Stimulated activated CD4-positive, alpha-beta T cell treated with anti-CD3 and anti-CD28 coated beads, TNF-alpha, amount 100 ng/mL, for 4 hours (primary cell): ENCODE measurements at places on chromosomes 4 and X.

DNA sequence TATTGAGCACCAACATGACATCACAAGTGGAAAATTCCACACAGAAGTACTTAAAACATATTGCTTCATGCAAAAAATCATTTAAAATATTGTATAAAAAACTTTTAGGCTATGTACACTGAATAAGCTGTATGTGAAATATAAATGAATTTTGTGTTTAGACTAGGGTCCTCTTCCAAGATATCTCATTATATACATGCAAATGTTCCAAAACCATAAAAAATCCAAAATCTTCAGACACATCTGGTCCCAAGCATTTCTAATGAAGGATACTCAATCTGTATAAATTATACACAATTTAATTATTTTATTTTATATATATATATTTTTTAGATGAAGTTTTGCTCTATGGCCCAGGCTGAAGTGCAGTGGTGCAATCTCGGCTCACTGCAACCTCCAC lies 10.1 kb upstream of the GSX2 start:
- no peak for DNase-seq

DNA sequence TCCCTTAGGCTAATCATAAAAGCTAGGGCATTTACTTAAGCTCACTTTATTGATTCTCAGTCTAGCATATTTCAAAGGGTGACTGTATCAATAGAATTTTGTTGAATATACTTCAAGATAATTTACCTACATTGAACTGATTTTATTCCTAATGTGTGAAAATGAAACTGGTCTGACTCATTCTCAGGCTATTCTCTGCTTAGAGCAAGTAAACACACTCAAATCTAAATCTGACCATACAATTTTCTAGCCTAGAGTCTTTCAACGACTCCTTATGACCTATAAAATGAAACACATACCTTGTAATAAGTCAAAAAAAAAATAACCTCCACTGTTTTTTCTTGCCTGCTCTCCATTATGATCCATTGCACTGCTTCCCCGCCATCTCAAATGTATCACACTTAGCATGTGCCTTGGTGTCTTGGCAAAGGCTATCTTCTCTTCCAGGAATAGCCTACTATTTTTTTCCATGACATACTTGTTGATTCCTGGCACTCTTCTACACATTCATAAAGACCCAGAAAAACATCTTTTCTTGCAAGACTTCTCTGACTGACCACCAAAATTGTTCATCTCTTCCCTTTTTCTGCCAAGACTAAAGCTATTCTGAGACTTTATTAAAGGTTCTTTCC lies 965.1 kb upstream of the HS3ST1 start:
- DNase-seq = no peak

GRCh38 chr4:86822136-86822535 lies 27.0 kb downstream of the SLC10A6 start:
- DNase-seq = no peak

GRCh38 chr4:14631806-14632440 lies 370.4 kb upstream of the CPEB2 start:
- DNase-seq = no peak

DNA sequence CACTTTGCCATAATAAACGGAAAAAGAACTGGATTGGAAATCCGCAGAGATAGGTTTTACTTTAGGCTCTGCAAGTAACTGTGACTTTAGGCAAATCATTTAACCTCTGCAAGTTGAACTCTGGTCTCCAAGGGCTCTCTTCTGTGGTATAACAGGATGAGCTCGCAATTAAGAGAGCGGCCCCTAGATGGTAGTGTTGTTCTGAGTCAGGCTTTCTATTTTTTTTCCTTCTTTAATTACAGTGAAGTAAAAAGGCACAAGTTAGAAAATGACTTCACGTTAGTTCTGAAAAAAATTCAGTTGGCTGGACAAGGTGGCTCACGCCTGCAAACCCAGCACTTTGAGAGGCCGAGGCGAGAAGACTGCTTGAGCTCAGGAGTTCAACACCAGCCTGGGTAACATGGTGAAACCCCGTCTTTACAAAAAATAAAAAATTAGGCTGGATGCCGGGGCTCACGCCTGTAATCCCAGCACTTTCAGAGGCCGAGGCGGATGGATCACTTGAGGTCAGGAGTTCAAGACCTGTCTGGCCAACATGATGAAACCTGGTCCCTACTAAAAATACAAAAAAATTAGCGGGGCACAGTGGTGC lies 18.0 kb downstream of the RPS3A start:
- DNase-seq = no peak

DNA sequence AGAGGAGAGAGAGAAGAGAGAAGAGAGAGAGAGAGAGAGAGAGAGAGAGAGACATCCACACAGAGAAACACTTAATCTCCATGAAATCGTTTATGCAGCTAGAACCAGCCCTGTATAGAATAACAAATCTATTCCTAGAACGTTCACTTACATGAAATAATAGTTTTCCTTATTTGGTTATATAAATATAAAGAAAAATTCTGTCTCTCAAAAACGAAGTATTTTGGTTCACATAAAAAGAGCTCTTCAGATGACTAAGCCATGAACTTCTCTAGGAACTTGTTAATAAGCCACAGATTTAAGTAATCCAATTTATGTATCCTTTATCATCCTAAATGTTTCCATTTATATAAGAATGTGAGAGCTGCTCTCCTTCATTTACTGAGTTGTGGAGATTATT lies 1315.1 kb upstream of the PCDH7 start:
- DNase-seq = no peak

- no peak for DNase-seq
Measured at GRCh38 chrX:23012636-23013035, 12.9 kb downstream of the DDX53 start.

GRCh38 chr4:92264163-92264562 lies 39.6 kb upstream of the GRID2 start:
- DNase-seq = no peak

GRCh38 chrX:24023972-24024669 lies 2.9 kb downstream of the KLHL15 start:
- no peak for DNase-seq

DNA sequence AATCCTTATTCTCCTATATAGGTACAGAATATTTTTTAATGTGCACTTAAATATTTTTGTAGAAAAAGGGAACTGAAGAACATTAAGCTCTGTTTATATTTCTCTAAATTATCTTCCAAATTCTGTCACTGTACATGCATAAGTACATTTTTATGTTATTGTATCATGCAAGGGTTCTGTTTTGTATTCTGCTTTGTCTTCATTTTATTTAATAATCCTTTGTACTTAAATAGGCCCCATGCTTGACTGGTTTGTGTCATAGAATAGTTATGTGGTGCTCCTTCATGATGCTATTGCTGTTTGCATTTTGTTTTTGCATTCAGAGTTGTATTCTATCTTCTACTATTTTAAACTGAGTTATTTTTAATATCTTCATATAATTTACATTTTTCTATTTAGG lies 111.9 kb upstream of the EDNRA start:
- DNase-seq = no peak

GRCh38 chr4:154719087-154719486 lies 24.7 kb upstream of the LRAT start:
- DNase-seq = no peak

- no peak for DNase-seq
Measured at GRCh38 chr4:27176400-27176799, 315.8 kb downstream of the STIM2 start.

DNA sequence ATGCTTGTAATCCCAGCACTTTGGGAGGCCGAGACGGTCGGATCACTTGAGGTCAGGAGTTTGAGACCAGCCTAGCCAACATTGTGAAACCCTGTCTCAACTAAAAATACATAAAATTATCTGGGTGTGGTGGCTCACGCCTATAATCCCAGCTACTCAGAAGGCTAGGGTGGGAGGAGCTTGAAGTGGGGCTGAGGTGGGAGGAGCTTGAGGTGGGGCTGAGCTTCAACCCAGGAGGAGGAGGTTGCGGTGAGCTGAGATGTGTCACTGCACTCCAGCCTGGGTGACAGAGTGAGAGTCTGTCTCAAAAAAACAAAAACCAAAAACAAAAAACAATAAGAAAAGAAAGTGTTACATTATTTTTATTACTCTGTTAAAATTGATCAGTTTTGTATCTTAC lies 1164.4 kb upstream of the IGFBP7 start:
- DNase-seq = no peak

- no peak for DNase-seq
Measured at GRCh38 chrX:78011846-78012245, 42.4 kb upstream of the PGAM4 start.

DNA sequence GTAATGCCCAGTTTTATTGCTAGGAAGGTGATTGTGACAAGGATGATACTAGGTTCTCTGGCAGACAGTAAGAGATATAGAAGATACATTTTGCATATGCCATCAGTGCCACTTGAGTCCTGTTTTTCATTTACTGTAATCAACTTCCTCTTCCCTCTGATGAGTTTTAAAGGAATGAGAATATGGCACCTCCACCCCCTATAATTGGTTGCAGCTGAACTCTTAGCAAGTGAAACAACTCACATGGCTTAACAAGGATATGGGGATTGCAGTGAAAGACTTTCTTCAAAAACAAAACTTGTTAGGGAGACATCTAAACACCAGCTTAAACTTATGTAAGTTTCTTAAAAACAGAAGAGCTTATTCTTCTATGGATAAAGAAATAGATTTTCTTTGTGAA lies 90.0 kb downstream of the AREG start:
- DNase-seq = no peak

DNA sequence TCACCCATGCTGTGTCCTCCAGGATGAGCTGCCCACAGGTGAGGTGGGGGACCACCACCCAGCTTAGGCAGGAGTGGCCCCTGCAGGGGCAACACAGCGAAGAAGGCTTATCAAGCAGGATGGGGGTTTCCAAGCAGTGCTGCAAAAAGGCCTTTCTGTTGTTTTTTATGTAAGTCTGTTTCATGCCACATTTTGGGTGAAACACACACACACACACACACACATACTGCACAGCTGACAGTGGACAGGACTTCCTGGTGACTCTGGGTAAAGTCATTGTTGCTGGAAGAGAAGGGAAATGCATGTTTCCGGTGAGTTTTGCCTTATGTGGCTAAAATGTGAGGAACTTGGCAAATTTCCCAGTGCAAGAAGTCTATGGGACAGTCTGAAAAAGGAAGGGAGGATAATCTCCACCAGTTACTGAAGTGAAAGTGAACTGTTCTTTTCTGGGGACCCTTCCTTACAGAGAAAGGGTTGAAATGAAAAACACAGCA lies 119.2 kb downstream of the IRF2 start:
- DNase-seq = no peak

- DNase-seq = no peak
Measured at GRCh38 chr4:8594097-8595038, 1.8 kb downstream of the CPZ start.

GRCh38 chrX:71147496-71148277 lies 3.0 kb downstream of the NLGN3 start:
- DNase-seq = no peak

GRCh38 chr4:169124661-169125060 lies 114.6 kb upstream of the CBR4 start:
- DNase-seq = no peak

- DNase-seq = no peak
Measured at GRCh38 chrX:130615941-130616340, 214.2 kb downstream of the RBMX2 start.

DNA sequence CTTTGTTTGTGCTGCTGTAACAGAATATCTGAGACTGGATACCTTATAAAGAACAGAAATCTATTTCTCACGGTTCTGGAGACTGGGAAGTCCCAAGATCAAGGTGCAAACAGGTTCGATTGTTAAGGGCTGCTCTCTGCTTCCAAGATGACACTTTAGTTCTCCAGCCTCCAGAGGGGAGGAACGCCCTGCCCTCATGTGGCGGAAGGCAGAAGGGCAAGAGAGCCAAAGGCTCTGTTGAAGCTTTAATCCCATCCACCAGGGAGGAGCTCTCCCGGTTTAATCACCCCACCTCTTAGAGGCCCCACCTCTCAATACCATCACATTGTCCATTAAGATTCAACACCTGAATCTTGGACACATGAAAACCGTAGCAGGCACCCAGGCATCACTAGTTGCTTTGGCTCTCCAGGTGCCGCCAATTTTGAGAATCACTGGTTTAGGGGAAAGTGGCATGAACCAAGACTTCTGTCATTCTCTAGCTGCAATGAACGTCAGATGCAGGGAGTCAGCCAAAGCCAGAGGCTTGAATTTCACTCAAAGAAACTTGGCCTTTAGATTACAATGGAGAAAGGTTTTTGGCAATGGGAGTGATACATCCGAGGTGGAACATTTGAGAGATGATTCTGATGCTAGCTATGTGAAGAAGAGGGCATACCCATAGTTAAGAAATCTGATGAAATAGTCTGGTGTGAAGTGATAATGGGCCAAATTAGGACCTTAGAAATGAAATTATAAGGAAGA lies 15.7 kb downstream of the FHL1 start:
- DNase-seq = no peak

DNA sequence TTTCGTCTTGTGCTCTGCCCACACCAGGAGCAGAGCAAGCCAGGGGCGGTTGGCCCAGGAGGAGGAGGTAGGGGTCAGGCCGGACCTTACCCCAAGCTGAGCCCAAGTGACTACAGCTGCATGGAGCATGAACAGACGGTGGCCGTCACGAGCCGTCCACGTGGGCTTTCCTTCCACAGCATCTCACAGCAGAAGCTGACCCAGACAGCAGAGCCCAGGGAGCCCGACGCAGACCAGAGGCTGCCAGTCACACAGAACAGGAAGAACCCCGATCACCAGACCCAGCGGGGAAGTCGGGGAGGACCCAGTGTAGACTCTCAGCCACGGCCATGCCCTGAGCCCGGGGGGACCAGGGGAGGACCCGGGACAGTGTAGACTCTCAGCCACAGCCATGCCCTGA lies 58.0 kb downstream of the FAM53A start:
- no peak for DNase-seq

- no peak for DNase-seq
Measured at GRCh38 chrX:129762448-129762847, 17.3 kb upstream of the SASH3 start.

DNA sequence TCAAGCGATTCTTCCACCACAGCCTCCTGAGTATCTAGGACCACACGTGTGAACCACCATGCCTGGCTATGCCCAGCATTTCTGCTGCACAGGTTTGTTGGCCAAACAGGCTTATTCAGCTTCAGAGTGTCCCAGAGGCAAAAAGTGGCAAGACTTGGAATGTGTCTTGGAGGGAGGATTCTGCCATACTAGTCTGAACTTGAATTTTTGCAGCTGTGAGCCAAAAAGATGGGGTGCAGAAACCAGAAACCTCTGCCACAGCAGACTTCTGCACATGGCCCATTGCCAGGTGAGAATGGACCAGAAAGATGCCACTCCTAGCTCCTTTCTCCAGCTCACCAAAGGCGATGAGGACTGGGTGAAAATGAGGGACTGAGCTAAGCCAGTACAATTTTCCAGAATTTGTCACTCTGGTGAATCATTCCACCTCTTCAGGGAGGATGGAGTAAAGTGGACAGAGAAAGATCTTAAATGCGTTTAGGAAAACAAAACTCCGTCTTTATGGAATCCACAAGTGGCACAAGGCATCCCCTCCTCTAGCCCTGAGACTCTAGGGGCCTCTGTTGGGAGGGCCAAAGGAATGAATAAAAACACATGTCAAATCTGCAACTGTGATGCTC lies 369.1 kb upstream of the CLNK start:
- DNase-seq = no peak

- no peak for DNase-seq
Measured at GRCh38 chrX:150774798-150775568, 81.8 kb downstream of the MTMR1 start.

- DNase-seq = no peak
Measured at GRCh38 chr4:74897386-74897785, 35.5 kb upstream of the PARM1 start.
